Stimulated activated CD4-positive, alpha-beta T cell treated with anti-CD3 and anti-CD28 coated beads, Interleukin-15, amount 100 ng/mL, for 24 hours (primary cell): ENCODE measurements at places on chromosomes 2 and 18.
A peak's percentile ranks its signal among the peaks of the same experiment; 100 is the strongest.

DNA sequence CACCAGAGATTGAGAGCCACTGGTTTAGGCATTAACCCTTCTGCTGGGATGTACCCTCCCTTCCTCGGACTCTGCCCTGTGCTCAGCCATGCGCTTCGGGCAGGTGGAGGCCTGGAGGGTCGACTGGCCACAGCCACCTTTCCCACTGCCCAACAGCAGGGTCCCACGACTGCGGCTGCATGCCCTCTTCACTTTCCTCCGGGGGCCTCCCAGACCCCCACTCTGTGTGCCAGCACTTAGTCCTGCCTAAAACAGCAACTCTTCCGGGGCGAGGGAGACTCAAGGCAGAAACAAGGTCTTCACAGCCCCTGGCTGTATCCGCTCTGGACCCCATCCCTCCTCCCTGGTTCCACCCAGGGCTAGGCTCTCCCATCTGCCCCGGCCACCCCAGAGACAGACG lies 31.3 kb upstream of the BIN1 start:
- no peak for DNase-seq

- DNase-seq: no peak
Measured at GRCh38 chr2:43391878-43392215, 165.4 kb upstream of the ZFP36L2 start.

DNA sequence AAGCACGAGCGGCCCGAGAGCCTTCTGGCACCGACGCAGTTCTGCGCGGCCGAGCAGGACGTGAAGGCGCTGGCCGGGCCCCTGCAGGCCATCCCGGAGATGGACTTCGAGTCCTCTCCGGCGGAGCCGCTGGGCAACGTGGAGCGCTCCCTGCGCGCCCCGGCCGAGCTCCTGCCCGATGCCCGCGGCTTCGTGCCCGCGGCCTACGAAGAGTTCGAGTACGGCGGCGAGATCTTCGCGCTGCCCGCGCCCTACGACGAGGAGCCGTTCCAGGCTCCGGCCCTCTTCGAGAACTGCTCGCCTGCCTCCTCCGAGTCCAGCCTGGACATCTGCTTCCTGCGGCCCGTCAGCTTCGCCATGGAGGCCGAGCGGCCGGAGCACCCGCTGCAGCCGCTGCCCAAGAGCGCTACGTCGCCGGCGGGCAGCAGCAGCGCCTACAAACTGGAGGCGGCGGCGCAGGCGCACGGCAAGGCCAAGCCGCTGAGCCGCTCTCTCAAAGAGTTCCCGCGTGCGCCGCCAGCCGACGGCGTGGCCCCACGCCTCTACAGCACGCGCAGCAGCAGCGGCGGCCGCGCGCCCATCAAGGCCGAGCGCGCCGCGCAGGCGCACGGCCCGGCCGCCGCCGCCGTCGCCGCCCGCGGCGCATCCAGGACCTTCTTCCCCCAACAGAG lies 70.4 kb downstream of the ARHGEF33 start:
- peak; percentile 84 for DNase-seq

DNA sequence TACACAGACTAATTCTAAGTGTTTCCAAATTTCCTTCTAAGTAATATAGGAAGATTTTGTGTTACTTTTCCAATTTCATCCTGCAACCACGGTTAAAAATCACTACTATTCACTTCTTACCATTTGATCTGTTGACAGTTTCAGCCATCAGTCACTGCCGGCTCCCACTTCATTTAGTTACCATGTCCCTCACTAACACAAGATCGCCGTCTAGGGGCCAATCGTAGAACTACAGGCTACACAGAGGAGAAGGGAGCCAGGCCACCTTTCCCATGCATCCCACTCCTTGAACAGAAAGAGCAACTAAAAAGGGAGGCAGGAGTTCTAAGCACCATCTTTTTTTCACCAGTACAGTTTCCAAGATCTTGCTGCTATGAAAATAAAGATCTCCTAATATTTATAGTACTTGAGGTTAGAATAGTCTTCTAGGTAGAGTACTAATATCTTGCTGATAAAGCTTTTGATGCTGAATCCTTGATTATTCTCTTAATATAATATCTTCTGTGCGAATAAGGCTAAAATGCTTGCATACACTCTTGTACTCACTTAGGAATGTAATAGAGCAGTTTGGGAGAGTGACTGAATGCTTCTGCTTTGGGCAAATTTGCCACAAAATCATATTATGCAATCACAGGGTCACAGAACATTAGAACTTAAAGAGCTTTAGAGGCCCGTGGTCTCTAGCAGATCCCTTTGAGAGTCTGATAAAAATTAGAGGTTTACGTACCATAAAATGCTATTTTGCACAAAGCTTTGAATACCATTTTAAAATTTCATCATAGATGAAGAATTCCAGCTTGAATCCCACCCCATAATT lies 39.5 kb upstream of the CYP1B1 start:
- DNase-seq: peak; percentile 87

DNA sequence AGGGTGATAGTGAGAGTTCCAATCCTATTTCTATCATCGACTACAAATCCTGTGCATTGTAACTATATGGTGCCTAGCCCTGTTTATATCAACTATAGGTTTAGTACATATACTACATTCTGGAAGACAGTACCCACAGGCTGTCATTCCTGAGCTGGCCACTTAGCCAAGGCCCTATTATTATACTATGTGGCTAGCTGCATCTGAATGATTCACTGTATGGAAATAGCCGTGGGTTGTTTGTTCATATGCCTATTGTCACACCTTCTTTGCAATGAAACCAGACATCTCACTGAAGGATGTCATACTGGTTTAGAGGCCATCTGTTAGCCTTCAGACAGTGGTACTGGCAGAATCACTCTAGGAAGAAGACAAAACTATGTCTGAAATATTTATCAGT lies 62.3 kb upstream of the FSIP2 start:
- no peak for DNase-seq

GRCh38 chr2:70772486-70773155 lies 4.6 kb upstream of the ADD2 start:
- no peak for DNase-seq

- DNase-seq: no peak
Measured at GRCh38 chr2:46563186-46563585, 83.8 kb downstream of the TMEM247 start.

GRCh38 chr2:40874380-40874779 lies 422.5 kb upstream of the SLC8A1 start:
- DNase-seq: no peak

- DNase-seq: no peak
Measured at GRCh38 chr18:23626451-23627279, 36.0 kb downstream of the ANKRD29 start.

DNA sequence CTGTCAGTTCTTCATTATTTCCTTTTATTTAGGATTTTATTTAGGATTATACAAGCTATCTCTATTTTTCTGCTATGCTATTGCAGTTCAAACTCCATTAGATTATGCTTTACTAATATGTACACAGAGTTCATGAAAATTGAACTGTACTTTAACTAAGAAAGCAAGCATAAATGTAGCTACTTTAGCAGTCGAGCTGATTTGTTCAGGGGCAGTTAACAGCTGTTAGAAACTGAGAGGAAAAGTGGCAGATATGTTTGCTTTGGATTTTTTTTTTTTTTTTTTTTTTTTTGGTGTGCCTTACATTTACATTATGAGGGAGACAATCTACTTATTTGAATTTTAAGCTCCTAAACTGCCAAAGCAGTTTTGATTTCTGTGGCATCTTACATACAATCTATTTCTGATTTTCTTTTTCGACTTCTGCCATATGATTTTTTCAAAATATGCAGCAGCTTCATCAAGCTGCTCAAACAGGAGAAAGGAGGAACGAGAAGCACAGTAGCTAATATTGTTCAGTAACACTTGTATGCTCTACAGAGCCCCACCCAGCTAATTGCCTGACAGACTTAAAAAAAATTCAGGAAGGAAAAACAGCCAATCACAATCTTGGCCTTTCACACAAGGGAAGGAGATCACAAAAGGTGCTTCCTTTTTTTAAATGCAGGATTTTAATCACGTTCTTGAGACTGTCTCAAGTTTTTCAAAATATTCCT lies 233.4 kb upstream of the SIX3 start:
- DNase-seq: no peak

DNA sequence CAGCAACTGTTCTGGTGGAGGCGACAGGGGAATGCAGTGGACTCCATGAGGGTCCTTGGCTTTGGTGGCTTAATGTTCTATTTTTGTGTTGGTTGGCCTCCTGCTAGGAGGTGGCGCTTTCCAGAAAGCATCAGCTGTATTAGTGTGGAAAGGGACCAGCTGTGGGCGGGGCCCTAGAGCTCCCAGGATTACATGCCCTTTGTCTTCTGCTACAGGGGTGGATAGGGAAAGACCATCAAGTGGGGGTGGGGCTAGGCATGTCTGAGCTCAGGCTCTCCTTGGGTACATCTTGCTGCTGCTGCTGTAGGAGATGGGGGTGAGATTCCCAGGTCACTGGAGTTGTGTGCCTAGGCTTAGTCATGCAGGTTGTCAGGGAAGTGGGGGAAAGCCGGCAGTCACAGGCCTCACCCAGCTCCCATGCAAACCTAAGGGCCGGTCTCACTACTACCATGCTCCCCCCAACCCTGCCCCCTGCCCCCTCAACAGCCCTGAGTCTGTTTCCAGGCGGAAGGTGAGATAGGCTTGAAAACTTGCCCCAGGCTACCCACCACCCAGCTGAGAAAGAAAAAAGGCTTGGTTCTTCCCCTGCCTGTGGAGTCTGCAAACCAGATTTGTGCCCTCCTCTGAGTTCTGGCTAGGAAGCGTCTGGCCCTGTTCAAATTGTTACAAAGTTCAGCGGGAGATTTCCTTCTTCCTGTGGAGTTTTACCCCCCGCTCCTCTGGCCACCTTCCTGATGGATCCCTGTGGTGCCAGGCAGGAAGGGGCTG lies 141.3 kb upstream of the LYPD1 start:
- DNase-seq: no peak

DNA sequence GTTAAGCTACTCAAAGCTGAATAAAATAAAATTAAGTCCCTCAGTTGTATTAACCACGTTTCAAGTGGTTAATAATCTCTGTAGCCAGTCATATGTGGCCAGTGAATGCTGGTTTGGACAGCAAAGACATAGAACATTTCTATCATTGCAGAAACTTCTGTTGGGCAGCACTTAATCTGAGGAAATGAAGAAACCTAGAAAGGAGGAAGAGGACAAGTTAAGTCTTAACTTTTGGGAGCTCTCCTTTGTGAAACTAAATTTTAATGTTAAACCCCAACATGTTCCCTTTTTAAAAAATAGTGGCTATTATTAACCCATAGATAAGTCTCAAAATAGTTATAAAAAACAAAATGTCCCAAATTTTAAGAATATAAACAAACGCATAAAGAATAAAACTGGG lies 421.3 kb downstream of the ARHGAP15 start:
- no peak for DNase-seq
